ENCODE measurements at places on chromosomes 2 and 18.

GRCh38 chr2:153595939-153596338 lies 117.4 kb upstream of the RPRM start:
- DNase-seq, result peak; percentile 1

- DNase-seq, result no peak
Observed at GRCh38 chr2:112713926-112714325, 6.9 kb upstream of the NT5DC4 start.

- DNase-seq, result no peak
Observed at GRCh38 chr2:135733045-135733444, 8.6 kb upstream of the UBXN4 start.

DNA sequence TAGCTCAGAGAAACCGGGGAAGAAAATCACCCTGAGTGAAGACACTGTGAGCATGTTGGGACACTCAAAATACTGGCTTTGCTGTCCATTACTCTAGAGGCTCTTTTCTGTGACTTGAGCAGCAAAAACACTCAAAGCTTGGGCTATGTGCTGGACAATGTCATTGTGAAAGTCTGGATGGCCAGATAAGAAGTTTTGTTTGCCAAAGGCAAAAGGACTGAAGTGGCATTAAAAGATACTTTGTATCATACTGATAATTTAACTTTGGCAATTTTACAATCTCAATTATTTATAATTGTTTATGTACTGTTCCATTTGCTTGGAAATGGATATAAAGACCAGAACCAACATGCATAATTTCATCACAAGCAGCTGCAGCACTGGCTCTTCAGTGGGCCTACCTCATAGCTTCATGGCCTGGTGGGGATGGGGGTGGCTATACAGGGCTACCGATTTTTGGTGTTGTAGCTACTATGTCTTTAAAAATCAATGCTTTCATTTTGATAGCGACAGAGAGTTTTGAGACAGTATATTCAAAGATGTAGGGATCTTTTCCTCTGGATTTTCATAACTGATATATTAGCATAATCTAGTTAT lies 51.1 kb downstream of the RBKS start:
- no peak for DNase-seq

DNA sequence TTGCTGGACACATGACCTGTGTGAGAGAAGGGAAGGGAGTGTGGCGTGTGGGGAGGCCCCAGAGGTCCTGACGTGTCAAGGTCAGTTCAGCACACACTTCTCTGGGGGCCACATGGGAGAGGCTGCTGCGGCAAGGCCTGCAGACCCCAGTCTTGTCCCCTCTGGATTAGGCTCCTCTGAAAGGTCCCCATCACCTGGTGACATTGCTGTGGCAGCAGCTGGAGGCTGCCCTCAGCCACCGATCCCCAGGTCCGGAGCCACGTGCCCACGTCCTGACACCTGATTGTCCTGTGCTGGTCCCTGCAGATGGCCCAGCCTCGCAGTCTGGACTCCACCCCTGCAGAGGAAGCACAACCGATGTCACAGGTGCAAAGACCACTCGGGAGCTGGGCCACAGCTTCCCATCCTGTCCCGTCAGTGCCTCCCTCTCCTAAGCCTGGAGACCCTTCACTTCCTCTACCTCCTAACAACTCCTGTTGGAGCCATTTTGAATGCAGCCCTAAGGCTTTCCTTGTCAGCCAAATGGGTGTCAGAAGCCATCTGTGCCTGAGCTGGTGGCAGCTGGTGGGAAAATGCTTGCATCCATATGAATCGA lies 12.7 kb downstream of the TMEM177 start:
- DNase-seq, result no peak

- peak; percentile 33 for DNase-seq
Observed at GRCh38 chr18:63834471-63835113, 52.9 kb upstream of the SERPINB2 start.

- peak; percentile 71 for DNase-seq
Observed at GRCh38 chr2:101251844-101252407, 760 bp upstream of the CNOT11 start.

- DNase-seq, result no peak
Observed at GRCh38 chr18:67583621-67584020, 67.1 kb upstream of the DSEL start.

- DNase-seq, result peak; percentile 97
Observed at GRCh38 chr2:172693037-172693436, 42.6 kb upstream of the RAPGEF4 start.

- no peak for DNase-seq
Observed at GRCh38 chr2:60412027-60412426, 141.4 kb downstream of the BCL11A start.

GRCh38 chr18:48913201-48913600 lies 37.6 kb downstream of the SMAD7 start:
- DNase-seq, result peak; percentile 31

DNA sequence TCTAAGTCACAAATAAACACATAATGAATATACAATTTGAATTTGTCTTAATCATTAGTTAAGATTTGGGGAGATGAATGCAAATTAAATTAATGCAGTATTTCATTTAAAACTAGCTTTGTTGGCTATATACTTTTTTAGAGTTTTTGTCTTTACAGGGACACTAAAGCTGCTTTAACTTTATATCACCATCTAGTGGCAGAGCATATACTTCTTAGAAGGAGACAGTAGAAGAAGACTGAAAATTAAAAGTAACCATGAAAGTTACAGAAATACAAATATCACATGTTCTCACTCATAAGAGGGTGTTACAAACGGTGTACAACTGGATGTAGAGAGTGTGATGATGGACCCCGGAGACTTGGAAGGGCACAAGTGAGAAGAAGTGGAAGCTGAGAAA lies 268.3 kb upstream of the NETO1 start:
- peak; percentile 30 for DNase-seq

DNA sequence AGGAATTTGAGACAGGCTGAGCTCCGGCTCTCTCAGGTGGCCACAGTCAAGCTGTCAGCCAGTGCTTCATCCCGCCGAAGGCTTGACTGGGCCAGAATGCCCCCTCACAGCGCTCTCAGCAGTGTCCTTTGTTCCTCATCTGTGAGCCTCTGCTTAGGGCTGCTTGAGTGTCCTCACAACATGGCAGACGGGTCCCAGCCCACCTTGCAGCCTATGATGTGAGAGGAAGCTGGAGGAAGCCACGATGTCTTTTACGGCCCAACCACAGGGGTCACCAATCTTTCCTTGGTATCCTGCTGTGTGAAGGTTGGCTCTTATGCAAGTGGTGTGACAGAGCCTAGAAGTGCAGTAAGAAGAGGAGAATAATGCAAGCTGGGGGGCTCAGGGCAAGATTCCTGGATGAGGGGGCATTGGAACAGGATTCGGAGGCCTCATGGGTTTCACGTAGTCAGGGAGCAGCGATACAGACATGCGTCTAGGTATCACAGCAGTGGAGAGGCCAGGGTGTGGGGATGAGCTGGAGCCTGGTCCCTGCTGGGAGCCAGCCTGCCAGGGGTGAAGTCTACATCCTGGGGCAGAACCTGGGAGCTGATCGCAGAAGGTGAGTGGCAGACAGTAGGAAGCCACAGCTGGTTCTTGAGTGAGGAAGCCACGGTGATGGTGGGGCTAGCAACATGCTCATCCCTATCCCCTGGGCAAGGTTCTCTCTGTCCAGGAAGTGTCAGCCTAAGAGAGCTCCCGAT lies 234.1 kb downstream of the GLI2 start:
- DNase-seq, result no peak

DNA sequence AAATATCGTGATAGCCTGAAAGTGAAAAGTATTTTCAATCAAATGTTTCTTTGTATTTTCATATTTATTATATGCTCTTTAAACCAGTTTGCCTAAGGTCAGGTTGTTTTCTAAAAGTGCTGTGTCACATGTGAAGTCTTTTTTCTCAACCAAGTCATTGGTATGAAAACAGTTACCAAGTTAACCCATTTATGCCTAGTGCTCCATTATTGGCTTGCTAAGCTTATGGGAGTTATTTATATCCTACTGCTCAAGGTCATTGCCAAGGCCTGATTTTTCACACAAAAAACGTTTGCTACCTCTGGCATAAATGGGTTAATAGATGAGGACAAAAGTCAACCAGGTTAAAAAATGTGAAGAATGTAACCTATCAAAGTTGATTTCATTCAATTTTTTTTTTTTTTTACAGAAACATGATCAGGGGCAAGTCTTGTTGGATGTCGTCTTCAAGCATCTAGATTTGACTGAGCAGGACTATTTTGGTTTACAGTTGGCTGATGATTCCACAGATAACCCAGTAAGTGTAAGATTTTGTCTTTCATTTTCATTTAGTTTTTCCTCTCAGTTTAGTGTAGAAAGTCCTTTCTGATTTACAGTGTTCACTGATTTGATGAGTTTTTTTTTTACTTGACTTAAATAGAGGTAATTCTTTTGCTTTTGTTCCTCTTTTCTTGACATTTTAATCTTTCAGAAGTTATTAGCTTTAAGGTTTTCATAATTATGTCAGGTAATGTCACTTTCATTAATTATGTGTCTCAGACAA lies 102.6 kb downstream of the PTPN4 start:
- DNase-seq, result no peak
